H7 (cell line): ENCODE measurements at places on chromosomes 1 and 21.
A peak's percentile ranks its signal among the peaks of the same experiment; 100 is the strongest.

DNA sequence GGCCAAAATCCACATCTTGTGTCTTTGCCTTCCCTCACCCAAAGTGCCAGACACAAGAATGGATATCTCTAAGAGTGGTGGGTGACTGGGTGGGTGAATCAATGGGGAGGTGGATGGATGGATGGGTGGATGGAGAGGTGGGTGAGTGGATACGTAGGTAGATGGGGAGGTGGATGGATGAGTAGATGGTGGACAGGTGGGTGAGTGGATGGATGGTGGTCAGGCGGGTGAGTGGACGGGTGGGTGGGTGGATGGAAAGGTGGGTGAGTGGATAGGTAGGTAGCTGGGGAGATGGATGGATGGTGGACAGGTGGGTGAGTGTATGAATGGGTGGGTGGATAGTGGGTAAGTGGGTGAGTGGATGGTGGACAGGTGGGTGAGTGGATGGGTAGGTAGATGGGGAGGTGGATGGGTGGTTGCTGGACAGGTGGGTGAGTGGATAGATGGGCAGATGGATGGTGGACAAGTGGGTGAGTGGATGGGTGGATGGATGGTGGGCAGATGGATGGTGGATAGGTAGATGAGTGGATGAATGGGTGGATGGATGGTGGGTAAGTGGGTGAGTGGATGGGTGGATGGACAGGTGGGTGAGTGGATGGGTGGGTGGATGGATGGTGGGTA, 34.2 kb downstream of the SLC19A1 start:
- no peak for DNase-seq

GRCh38 chr21:26686705-26687104, 113.6 kb upstream of the CYYR1 start:
- DNase-seq = no peak

- DNase-seq = no peak
These were observed 79.6 kb downstream of the KAZN start for GRCh38 chr1:14678011-14678638.

DNA sequence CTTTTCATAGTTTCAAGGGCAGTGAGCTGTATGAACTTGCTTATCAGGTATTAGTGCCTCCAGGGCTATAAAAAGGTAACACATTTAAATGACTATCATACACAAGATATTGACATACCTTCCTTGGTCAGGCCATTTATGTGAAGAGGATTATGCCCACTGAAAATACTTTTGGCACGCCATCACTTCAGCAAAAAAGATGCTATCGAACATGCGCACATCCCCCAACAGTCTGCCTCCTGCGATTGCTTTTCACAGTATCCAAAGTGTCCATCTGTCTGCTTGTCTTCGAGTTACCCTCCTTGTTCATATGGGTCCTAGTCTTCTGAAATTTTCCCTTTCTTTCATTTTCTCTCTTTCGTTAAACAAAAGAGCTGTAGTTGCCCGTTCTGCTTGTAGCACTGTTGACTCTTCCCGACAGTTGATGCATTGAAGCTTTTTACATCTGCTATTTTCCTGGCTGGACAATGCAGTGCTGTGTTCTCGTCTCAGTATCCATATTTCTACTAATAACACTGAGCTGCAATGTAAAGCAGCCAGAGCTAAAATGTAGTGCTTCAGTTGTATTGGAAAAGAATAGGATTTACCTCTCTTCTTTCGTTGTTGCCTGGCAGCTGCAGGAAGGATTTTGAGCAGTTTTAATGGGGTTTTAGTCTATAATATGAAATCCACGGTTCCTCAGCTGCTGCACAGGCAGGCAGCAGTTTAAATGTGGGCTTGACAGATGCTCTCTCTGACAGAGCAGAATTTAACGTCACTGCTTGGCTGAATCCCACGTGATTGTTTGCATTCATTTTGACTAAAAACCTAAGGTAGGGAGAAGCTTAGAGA, at the start of gene B3GALT2:
Gene B3GALT2 (minus strand): TSS at position 713 of the 831 bp plus-strand sequence. CDS start 5,051 bp downstream, outside the sequence.
- DNase-seq = no peak

DNA sequence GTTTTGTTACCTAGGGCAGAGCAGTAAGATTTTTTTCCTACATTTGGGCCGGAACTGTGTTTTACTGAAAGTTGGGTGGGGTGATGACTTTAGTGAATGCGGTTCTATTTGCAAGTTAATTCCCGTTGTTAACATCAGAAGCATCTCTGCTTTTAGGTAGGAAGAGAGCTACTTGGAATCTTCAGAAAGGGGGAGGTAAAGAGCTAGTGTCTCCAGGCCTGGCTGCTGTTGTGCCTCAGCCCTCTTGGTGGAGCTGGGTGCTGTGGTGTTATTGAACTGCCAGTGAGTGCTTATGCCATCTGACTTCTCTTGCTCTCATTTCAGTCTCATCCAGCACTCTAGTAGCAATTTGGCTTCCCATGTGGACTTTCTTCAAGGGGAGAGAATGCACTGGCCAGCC, 3.4 kb downstream of the KDM4A start:
- peak; percentile 79 for DNase-seq

- DNase-seq = no peak
These were observed 29.0 kb downstream of the C1orf52 start for GRCh38 chr1:85230305-85230977.

- DNase-seq = no peak
These were observed 550.9 kb downstream of the USP25 start for GRCh38 chr21:16280686-16281091.

DNA sequence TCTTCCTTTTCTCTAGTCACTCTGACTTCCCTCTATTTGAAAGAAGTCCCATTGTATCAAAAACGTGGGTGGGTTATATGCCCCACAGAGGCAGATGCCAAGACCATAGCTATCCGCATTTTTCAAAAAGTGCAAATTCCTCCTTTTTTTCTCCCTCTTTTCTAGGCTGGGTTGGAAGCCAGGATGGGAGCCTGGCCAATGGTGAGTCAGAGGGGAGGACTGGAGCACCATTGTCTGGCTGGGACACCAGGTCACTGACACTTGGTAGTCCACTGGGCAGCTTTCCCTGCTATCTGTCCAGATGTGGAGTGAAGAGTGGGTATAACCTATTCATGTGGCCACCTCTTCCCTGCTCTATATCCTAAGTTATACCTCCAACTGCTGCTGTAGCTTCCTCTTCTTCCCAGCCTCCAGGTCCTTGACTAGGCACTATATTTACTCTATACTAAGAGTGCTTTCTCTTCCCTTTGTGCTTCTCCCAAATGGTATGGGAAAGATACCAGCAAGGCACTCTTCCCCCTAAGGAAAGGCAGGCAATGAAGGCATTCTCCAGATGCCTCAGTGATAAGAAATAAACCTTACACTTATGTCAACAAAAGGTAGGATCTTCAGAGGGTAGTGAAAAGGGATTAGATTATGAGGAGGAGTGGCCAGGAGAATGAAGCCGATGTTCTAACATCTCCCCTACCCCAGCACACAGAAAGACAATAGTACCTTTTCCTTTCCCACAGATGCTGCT, 12.9 kb downstream of the PI4KB start:
- DNase-seq = no peak

DNA sequence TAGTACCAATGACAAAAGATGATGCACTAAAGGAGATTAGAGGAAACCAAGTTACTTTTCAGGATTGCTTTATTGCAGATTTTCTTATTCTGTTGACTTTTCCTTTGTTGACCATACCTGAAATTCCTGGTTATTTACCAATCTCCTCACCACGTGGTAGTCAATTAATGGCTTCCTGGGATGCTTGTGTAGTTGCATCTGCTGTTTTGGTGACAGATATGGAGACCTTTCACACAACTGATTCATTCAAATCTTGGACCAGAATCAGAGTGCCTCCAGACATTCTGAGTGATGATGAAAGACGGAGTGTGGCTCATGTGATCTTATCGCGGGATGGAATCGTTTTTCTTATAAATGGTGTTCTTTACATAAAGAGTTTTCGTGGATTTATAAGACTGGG, 91.3 kb downstream of the CATSPERE start:
- no peak for DNase-seq

DNA sequence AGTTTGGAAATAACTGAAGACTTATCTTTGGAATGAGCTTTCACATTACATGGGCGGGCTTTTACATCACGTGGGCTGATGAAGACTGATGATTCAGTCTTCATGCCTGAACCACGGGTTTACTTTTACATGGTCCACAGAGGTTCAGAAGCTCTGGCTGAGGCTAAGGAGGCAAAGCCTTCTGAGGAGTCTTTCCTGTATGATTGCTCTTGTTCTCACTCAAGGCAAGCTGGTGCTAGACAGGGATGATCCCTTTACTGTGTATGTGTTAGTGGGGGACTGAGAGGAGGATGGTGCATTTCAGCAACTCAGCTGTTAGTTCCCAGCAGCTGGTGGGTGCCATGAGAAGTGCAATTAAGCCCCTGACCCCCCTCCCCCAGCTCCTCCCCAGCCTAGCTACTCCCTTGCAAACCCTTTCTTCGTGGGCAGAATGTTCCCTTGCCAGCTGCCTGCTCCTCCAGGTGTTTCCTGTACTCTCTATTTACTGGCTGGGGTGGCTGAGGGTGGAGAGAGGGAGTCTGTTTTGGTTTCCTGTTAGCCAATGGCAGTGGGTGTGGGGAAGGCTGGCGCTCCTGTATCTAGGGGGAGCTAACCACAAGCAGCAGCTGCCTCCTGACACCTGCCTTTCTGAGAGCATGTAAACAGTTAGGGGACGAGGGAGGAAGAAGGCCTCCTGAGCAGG, 15.4 kb downstream of the BTG2 start:
- peak; percentile 68 for DNase-seq

DNA sequence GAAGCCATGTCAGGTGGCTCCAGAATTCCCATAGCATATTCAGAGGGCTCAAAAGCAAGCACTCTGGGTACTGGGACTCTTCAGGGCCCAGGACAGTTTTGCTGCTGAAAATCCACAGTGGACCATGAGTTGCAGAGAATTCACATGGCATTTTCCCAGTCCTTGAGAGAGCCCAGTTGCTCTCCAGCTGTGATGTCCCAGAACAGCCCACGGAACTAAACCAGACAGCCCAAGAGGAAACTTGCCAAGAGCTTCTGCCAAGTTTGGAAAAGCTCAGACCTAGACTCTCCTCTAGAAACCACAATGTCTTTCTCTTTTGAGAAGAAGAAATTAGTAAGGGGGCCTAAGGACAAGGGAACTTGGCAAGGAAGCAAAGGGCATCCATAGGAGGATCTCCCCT, 69.4 kb downstream of the RGS2 start:
- no peak for DNase-seq

- DNase-seq = no peak
These were observed 85.1 kb downstream of the STUM start for GRCh38 chr1:226633541-226634165.

- no peak for DNase-seq
These were observed 9.6 kb downstream of the FMO5 start for GRCh38 chr1:147215540-147215916.

DNA sequence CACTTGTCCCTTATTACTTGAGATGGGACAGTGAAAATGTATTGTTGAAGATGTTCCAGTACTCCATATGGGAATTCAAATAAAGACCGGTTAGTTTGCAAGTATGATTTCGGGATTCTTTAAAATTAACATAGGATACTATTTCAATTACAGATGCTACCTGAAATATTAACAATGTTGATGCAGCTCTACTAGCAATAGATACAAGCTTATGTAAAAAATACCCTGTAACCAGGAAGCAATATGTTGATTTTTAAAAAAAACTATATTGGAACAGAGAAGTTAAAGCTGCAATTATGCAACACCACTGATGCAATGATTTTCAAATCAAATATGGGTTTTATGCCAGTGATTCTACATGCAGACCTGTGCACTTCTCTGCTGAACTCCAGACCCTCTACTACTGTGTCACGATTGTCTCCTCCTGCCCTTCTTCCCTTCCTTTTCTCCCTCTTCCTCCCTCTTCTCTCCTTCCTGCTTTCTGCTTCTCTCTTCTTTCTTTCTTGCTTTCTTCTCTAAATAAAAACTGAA, 179.2 kb downstream of the ATP6V1G3 start:
- DNase-seq = no peak

DNA sequence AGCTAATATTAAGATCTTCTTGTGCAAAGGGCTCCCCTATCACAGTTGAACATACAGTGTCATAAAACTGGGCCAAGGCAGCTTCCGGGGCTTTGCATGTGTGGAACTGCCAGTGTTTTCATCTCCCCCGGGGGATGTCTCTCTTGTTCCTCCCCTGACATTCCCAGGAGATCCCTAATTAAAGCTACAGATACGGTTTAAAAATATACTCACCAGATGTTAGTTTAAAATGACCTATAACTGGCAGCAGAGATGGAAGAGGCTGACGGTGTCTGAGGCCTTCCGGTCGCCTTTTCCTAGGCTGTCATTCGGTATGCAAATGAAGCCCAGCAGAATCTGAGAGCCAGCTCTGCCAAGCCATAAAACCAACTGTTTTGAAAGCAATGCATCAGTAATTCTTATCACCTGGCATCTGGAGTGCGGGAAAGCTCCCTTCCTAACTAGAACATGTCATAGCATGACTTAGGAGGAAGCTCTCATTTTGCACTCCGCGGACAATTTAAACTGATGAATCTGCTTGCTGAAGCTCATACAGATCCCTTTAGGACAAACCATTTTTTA, 436.5 kb upstream of the VAMP3 start:
- DNase-seq = no peak

- DNase-seq = no peak
These were observed 53.4 kb upstream of the COX20 start for GRCh38 chr1:244782056-244782455.

- no peak for DNase-seq
These were observed 72.3 kb downstream of the SIPA1L2 start for GRCh38 chr1:232557502-232558191.
